Right lung (tissue), 10 donors: ENCODE measurements at places on chromosomes 3 and 15. TPM values are rescaled to one million over a fixed set of nuclear protein-coding genes. Genes with fewer than 3 reads are reported as not detected.

GRCh38 chr3:117405359-117405758, 695.8 kb downstream of the TUSC7 start:
- DNase-seq: no peak

Gene MST1R
- polyA plus RNA-seq: 7.0 TPM

Gene ZMYND10
- 4.7 TPM for polyA plus RNA-seq

Gene CX3CR1
- 5.4 TPM for polyA plus RNA-seq

DNA sequence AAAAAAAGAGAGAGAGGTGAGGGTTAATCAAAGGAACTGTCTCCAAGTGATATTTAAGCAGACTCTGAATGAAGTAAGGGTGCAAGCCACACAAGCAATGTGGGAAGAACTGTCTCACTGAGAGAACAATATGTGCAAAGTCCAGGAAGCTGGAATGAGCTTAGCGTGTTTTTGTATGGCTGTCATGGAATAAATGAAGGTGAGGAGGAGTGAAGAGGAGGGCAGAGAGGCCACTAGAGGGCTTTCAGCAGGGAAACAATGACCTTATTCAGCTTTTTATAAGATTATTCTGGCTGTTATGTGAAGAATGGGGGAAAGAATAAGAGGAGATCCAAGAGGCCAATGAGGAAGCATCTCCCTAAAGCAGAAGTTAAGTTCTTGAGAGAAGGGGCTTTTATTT, 86.9 kb upstream of the COL8A1 start:
- no peak for DNase-seq

GRCh38 chr3:41267975-41268640, 68.8 kb downstream of the CTNNB1 start:
- DNase-seq: no peak

DNA sequence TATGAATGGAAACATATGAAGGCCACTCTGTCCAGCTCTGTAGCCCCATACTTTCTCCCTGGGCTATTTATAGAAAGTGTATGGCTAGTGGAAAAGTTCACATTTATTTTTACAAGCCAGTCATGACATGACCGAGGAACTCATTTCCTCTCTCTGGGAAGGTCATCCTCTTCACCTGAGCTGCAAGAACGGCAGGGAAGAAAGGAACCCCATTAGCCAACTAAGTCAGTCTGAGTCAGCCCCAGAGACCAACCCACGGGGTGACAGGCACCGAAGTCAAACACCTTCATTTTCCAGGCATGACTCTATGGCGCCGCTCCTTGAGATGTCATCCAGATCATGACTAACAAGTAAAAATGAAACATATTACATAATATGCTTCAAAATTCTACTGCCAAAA, 4.8 kb downstream of the PAQR9 start:
- DNase-seq: no peak

Gene GCNT3
- polyA plus RNA-seq: 0.71 TPM

Gene CD47
- polyA plus RNA-seq: 208 TPM

Gene GATM
- polyA plus RNA-seq: 27.5 TPM

GRCh38 chr3:53888232-53888631, 3.4 kb downstream of the SELENOK start:
- DNase-seq: no peak

GRCh38 chr3:160812304-160812703, 56.3 kb downstream of the PPM1L start:
- DNase-seq: no peak

- DNase-seq: no peak
Observed at GRCh38 chr3:71010726-71011455, 572.6 kb downstream of the FOXP1 start.

- no peak for DNase-seq
Observed at GRCh38 chr3:167773584-167773983, 38.1 kb downstream of the SERPINI1 start.

DNA sequence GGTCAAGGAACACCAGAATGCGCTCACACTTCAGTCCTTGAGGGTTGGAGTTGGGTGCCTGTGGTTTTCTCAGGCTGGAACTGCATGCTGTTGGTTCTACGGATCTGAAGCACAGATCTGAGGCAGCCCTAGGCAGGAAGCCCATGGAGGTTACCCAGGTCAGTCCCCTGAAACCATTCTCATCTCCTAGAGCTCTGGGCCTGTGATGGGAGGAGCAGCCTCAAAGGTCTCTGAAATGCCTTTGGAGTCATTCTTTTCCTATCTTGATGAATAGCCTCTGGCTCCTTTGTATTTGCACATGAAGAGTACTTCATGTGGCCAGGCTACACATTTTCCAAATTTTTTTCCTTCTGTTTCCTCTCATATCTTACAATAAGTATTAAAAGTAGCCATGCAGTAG, 179.3 kb upstream of the UBE2E1 start:
- DNase-seq: no peak

DNA sequence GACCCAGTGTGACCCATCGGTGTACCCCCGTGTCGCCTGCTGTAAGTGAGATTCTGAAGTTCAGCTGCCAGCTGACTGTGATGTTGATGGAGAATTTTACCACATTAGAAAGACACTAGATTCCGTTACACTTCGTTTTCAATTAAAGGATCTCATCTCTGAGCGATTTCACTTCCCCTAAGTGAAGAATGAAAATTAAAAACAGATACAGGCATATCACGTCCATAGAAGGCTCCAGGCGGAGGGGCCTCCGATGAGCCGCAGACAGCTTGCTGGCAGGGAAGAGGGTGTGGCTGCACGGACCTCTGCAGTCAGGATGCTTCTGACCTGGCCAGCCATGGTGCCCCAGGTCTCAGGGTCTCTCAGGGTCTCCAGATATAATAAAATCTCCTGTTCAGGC, 6.6 kb upstream of the CPN2 start:
- DNase-seq: no peak

GRCh38 chr3:181896605-181897004, 184.9 kb downstream of the SOX2 start:
- DNase-seq: no peak

- no peak for DNase-seq
Observed at GRCh38 chr3:140103166-140103565, 168.2 kb downstream of the CLSTN2 start.

- DNase-seq: no peak
Observed at GRCh38 chr3:16079519-16079918, 95.0 kb upstream of the GALNT15 start.

- no peak for DNase-seq
Observed at GRCh38 chr15:22892333-22892732, 53.9 kb downstream of the NIPA2 start.

Gene GOLGA6A
- polyA plus RNA-seq: 0.86 TPM

DNA sequence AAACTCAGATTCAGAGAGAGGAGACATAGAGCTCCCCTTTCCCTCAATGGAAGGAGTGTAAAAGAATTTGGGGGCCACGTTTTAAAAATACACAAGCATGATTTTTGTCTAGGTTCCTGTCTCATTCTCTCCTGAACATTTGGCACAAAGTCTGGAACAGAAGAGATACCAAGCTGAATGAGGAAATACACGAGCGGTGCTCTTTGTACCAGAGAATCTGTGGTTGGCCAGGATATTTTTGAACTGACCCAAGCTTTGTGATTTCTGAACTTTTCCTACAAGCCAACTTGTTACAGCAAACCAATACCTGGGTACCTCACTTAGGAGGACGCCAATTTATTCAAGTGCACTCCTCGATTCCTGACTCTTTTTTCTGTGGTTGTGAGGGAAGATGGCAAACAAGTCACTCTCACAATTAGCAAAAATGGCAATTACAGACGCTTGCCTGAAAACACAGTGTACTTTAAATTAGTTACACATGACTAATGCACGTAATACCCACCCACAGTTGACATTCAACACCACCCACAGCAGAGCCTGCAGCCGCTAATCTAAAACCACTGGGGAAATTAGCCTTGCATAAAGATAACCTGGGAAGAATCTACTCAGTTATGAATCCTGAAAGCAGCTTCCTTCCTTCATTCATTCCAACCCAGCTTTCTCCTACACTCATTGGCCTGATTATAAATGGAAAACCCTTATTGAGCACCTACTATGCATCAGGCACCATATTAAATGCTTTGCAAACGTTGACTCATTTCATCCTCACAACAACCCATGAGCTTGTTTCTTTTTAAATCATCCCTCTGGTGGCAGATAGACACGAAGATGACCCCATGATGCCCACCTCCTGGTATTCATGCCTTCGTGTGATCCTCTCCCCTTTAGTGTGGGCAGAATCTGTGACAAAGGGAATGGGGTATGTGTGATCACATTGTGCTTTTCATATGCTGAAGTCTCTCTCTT, 293.5 kb downstream of the KBTBD8 start:
- no peak for DNase-seq

- no peak for DNase-seq
Observed at GRCh38 chr3:175948041-175948440, 1088.9 kb downstream of the NAALADL2 start.

- DNase-seq: no peak
Observed at GRCh38 chr3:51378065-51378464, 7.0 kb upstream of the MANF start.

DNA sequence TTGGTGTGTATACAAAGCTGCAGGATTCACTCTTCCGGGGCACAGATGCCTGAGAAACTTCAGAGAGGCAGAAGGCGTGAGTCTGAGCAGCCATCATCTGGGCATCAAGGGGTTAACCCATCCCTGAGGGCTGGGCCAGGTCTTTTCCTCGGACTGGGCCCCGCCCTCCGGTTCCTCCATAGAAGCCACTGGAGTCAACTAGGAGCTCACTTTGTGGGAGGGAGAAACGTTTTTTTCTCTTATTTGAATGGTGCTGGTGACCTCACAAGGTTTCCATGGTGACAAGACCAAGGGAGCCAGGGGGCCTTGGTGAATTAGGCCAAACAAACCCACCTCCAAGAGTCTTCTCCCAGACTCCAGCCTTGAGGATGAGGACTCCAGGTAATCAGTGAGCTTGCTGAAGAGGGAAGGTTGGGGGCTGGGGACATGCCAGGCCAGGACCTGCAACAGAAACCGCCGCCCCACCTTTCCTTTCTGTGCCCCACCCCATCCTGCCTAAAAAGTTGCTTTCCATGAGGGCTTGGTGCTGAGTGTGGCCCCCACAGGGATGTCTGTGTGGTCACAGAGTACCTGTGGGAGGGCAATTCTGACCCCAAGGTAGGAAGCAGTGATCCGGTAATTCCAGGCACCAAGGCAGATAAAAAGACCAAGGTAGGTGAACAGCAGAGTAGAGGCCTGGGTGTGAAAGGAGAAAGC, 14.8 kb upstream of the INSYN1 start:
- DNase-seq: no peak

GRCh38 chr3:78079514-78079913, 1039.6 kb downstream of the ROBO2 start:
- DNase-seq: no peak

- no peak for DNase-seq
Observed at GRCh38 chr3:32239307-32240158, 1.1 kb downstream of the CMTM8 start.

GRCh38 chr15:66896611-66897010, 168.8 kb upstream of the SMAD3 start:
- DNase-seq: no peak

Gene LTK
- polyA plus RNA-seq: 3.1 TPM

DNA sequence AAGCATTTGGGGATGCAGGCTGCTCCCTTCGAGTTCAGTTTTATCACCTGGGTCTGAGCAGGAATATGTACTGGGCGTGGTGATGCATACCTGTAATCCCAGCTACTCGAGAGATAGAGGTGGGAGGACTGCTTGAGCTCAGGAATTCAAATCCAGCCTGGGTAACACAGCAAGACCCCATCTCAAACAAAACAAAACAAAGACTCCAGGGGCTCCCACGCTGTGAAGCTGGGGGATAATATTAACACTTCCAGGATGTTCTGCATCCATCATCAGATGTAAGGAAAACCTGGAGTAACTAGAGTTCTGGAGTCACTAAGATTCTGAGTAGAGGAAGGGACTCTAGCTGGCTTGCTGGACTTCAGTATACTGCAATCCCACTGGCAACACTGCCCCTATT, 40.6 kb downstream of the LYZL4 start:
- no peak for DNase-seq

Gene RFX7
- 24.2 TPM for polyA plus RNA-seq

Gene COL6A5
- polyA plus RNA-seq: 4.5 TPM

Gene BTBD1
- polyA plus RNA-seq: 56.9 TPM

Gene BCL2A1
- 0.74 TPM for polyA plus RNA-seq

GRCh38 chr3:72213296-72214065, 428.5 kb upstream of the PROK2 start:
- no peak for DNase-seq

- DNase-seq: no peak
Observed at GRCh38 chr3:117399311-117400078, 689.9 kb downstream of the TUSC7 start.

DNA sequence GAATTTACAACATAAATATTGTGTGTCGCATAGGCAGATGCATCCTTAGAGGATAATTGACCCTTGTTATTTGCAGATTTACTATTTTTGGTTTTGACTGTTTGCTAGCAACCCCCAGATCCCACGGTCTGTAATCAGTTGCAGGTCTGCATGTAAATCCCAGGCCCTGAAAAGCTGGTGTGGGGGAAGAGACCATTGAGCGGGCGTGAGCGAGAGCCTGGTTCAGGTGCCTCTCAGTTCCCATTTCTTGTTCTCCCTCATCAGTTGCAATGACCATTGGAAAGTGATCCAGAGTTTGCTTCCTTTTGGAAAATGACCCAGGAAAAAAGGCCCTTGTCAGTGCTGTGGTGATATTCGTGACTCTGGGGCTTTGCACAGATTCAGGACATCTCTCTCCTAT, 238.9 kb downstream of the UACA start:
- DNase-seq: no peak
